ENCODE measurements at places on chromosomes 3 and 15.
A peak's percentile ranks its signal among the peaks of the same experiment; 100 is the strongest.

DNA sequence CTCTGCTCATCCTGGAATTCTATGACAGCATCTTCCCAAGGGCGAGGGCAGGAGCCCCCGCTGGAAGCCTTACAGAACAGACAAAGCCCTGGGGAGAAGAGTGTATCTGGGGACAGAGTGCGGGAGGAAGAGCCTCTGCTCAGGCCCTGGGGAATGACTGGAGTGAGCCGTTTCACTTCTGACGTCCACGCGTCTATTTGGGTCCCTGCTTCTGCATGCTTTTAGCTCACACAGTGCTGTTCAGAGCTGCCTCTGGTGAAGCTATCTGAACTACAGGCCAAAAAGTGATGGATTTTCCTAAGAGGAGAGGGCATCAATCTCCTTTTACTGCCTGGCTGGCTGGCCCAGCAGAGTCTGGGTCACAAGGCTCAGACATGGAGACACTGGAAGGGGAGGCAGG is 311.8 kb downstream of the NTRK3 start:
- DNase-seq: no peak

- no peak for DNase-seq
Measured at GRCh38 chr3:116058844-116059243, 386.4 kb downstream of the LSAMP start.

DNA sequence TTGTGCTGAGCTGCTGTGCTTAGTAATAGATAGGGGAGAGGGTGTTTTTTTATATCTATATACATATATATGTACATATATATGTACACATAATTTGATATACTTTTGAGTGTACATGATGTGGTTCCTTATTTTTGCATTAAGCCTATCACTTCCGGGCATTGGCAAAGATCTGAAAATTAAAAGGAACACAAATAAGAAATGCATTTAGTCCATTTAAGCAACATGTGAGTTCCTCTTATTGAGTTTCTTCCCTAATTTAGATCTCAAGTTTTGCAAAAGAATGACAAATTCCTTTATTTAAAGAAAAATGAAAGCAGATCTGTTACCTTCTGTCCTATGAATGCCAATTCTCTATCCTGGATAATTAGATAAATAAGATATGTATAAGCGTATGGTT is 435.1 kb downstream of the LPP start:
- DNase-seq: no peak

DNA sequence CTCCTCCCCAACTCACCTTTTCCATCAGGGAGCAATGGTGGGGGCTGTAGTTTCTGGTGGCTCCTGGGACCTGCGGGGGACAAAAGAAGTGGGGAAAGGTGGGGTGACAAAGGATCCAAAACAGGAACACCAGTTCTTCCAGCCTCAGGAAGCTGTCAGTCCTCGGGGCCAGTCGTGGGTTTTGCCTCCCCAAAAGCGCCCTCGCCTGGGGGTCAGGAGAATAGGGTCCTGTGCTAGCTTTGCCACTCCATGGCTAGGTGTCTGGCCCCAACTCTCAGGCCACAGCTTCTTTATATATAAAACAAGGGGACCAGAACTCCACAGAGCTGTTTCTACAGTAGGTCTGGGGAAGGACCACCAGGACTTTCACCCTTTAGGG is 4.0 kb downstream of the CCDC9B start:
- no peak for DNase-seq

DNA sequence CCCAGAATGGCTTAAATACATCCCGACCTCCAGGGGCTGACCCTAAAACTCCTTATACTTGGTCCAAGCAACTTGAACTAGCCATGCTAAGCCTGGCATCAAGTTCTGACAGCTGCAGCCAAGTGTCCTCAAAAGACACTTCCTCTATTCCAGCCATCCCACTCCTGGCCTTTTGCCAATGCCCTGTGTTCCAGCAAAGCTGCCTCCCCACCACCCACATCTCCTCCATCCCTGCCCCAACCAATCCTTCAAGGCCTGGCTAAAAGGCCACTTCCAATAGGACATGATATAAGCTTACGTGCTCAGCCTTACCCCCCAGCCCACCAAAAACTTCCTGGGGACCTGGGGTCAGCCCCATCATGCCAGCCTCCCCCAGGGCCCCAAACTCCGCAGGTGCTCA is 40.9 kb downstream of the SEMA3G start:
- DNase-seq: peak; percentile 41

DNA sequence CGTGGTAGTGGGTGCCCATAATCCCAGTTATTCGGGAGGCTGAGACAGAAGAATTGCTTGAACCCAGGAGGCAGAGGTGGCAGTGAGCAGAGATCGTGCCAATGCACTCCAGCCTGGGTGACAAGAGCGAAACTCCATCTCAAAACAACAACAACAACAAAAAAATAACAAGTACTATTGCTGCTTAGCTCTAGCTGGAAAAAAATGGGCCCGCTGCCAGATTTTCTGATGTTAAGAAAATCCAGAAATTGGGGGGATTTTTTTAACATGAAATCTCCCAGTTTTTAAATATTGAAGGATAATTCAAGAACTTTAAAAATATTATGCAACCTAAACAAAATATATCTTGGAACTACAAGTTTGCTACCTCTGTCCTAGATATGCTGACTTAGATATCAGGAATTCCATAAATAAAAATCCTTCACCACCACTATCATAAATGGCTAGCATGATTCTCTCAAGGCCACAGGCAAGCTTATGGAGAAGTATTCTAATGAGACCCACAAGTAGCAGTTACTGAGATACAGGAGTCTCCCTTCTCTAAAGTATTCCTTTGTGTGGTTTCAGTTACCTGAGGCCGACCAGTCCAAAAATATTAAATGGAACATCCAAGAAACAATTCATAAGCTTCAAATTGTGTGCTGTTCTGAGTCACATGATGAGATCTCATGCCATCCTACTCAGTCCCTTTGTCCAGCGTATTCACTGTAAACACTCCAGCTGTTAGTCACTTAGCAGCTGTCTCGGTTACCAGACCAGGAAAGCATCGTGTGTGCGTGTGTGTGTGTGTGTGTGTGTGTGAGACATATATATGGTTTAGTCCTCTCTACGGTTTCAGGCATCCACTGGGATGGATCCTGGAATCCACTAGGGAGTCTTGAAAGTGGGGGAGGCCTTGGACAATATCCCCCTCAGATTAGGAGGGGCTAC is 277.2 kb downstream of the TBL1XR1 start:
- DNase-seq: no peak

GRCh38 chr3:124923833-124924232 is 10.7 kb downstream of the MUC13 start:
- DNase-seq: no peak

GRCh38 chr3:191100516-191100915 is 98.5 kb upstream of the OSTN start:
- DNase-seq: no peak

DNA sequence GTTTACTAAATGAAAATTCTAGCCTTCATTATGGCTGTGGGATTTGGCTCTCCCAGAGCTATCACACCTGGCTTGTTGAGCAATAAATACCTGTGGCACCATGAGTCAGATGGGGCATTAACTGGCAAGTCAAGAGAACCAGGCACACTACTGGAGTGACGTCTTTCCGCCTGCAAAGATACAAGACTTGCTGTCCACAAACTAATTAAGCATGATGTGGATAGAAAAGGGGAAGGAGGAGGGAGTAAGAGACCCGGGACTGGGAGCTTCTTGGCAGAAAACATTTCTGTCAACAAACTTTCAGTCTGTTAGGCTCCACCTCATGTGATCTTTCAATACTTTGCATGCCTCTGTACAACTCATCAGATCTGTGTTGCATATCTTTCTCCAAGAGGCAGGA is 56.5 kb downstream of the CLDN1 start:
- no peak for DNase-seq

- no peak for DNase-seq
Measured at GRCh38 chr3:143078883-143079282, 40.7 kb upstream of the CHST2 start.

- no peak for DNase-seq
Measured at GRCh38 chr3:149726716-149727407, 25.4 kb downstream of the COMMD2 start.

- no peak for DNase-seq
Measured at GRCh38 chr3:194688200-194688740, 2.6 kb downstream of the FAM43A start.

DNA sequence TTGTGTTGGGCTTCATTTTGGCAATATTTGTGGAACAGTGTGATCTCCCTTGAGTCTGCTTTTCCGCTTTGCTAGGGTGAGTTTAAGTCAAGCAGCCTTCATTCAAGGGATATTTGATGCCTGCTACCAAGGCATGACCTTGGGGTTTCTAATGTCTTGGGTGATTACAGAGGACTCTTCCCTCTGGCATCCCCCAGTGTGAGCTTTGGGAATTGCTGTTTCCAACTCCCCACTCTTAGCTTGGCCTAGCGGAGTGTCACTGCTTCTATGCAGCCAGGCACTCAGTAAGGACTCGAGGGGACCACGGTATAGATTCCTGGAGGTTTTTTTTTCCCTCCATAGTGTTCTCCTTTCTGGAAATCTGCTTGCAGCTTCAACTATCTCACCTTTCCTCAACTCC is 21.1 kb downstream of the GCNT3 start:
- DNase-seq: no peak

- no peak for DNase-seq
Measured at GRCh38 chr3:182671541-182671940, 121.8 kb upstream of the ATP11B start.

DNA sequence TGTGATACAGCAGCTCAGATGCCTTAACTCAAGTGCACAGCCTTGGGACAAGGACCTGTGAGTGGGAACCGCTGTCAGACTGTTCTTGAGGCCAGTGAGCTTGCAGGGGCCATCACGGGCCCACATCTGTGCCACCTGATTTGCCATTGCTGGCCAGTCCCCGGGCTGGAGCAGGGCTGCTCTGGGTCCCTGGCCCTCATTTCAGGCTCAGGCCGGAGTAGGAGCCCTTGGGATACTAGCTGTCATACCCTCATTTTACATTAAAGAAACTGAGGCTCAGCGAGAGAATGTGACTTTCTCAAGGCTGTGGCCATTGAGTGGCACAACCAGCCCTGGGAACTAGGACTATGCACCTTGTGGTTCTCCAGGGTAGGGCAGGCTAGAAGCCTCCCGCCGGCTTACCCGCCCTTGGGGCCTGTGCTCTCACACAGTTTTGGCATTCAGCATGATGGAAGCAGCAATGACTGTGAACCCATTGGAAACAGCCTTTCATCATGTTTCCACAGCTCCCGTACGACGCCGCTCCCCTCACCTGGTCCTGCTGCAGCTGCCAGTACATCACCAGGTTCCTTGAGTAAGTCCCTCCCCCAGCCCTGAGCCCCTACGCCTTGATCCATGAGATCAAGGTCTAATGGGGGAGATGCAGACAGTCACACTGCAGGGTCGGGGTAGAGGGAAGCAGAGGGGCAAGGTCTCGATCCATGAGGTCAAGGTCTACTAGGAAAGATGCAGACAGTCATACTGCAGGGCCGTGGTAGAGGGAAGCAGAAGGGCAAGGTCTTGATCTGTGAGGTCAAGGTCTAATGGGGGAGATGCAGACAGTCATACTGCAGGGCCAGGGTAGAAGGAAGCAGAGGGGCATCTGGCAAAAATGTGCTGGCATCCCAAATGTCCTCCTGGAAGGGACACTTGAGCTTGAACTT is 42.2 kb downstream of the GOLGA6L10 start:
- no peak for DNase-seq

- no peak for DNase-seq
Measured at GRCh38 chr3:171175741-171176234, 149.3 kb upstream of the SLC2A2 start.

DNA sequence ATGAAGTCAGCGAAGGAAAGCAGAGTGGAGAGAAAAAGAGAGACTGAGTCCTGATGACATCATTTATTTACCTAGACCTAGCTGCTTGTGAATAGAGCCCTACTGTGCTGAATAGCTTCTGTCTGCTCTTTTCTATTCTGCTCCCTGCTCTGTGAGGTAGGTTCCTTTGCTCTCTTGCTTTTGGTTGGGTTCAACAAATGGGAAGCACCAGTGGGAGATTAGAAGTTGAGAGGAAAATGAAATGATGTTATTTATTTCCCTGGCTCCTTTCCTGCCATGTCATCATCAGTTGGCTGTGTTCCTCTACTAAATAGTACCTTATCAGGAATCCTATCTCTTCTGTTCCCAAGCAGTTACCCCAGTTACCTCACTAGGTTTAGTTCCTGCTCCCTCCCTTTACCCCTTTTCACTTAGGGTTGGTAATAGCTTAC is 23.5 kb downstream of the DTWD1 start:
- no peak for DNase-seq

- no peak for DNase-seq
Measured at GRCh38 chr15:77402740-77403379, 17.0 kb downstream of the PEAK1 start.

DNA sequence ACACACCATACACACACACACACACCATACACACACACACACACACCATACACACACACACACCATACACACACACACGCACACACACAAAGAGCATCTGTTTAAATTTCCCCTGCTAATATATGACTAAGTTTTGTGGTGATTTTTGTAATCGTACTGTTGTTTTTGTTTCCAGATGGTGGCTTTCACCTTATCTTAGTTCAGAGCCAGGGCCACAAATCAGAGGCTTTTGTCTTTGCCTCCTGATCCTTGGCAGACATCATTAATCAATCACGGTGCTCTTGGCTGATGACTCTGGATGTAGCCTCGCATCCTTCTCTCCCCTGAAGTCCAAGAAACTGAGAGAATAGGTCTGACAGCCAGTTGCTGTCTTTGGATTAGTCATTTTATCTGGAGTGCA is 52.1 kb downstream of the EDEM1 start:
- DNase-seq: no peak

DNA sequence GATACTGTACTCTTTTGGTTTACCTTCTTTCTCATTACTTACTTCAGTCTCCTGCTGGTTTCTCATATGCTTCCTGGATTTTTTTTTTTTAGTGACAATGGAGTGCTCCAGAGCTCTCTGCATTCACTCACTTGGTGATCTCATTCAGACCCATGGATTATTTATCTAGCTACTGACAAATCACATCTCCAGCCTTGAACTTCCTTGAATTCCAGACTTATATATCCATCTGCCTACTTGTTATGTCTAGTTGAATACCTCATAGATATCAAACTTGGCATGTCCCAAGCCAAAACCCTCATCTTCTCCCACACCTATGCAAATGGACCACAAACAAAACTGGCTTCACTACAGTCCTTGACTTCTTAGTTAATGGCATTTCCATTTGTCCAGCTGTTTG is 234.7 kb upstream of the ZPLD1 start:
- DNase-seq: no peak

GRCh38 chr3:131077904-131078303 is 51.2 kb downstream of the NEK11 start:
- no peak for DNase-seq

DNA sequence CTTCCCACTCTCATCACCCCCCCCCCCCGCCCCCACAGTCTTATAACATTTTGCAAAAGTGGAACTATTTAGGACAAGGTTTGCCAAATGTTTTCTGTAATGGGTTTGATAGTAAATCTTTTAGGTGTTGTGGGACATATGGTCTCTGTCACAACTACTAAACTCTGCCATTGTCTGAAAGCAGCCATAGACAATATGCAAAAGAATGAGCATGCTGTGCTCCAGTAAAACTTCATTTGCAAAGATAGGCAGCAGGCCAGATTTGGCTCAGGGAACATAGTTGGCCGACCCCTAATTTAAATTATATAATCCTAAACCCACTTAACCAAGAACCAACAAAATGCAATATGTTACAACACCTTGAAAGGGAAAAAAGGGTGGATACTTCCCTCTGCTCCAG is 46.4 kb downstream of the TIPARP start:
- no peak for DNase-seq
